GM23248 (cell line): ENCODE measurements at places on chromosomes 2 and 18. TPM values are rescaled to one million over a fixed set of nuclear protein-coding genes. Genes with fewer than 3 reads are reported as not detected.

The LAMA1 gene
- 5.4 and 6.2 TPM in 2 replicates for total RNA-seq

DNA sequence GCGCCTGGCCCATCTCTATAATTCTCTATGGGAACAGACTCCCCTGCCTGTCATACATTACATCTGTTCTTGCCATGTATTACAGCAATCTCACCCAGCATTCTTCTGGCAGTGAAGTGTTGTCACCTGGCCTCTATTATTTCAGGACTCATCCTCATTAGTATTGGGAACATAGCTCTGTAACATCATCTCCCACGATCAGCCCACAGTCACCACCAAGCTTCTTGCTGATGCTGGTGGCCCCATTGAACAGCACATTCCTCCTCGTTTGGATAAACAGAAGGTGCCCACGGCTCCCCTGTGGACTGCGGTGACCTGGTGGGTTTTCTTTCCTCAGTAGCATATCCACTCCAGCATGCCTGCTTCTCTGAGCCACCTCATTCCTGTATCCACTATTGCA, 21.5 kb downstream of the CHCHD5 start:
- no peak overlapping the region for H3K4me3 ChIP-seq
- H3K36me3 ChIP-seq, result no peaks in the 10 kb centered on the region
- no peak for DNase-seq
- H3K4me1 ChIP-seq, result peaks cover 3% of the 10 kb centered on the region

DNA sequence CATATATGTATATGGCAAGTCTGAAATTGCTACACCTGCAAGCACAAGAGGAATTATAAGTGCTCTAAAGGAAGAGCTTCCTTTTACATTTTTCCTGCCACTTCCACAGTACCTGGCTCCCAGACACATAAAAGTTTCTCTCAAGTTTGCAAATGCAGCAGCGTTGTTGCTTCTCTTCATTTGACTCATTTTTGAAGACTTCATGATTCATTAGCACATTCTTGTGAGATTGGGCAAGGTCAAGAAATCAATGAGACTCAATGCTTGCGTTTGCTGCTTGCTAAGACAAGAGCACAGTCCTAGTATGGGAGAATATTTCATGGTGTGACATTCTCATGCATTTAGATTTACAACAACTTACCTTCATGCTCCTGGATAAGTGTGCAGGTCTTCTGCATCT, 42.6 kb upstream of the PDCL3 start:
- no peaks in the 10 kb centered on the region for H3K36me3 ChIP-seq
- H3K4me1 ChIP-seq, result no peaks in the 10 kb centered on the region
- H3K27ac ChIP-seq, result no peak overlapping the region
- no peak overlapping the region for H3K4me3 ChIP-seq
- H3K27me3 ChIP-seq, result peaks cover 6% of the 10 kb centered on the region; the same call in 1 of the 2 replicates
- peak; percentile 17 for DNase-seq

The GCG gene
- total RNA-seq, result not detected in 2 replicates

DNA sequence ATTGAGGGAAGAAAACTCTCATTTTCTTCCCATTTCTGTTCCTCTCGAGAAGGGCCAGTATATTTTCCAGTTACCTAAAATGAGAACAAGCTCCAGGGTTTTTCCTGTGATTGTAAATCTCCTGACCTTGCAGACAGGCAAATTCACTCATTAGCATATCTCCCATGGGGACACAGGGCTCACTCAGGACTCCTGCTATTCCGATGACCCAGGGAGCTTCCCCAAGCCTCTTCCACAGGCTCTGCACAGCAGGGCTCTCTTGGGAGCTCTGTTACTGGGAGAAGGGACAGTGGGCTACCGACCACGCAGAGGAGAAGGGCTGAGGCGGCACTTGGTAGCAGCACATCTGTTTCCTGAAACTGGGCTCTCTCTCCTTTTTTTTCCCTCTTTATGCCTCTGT, 135.2 kb upstream of the CAPN13 start:
- no peak for DNase-seq
- no peak overlapping the region for H3K27ac ChIP-seq
- H3K4me3 ChIP-seq, result no peak overlapping the region
- H3K27me3 ChIP-seq, result no peaks in the 10 kb centered on the region
- no peaks in the 10 kb centered on the region for H3K4me1 ChIP-seq

The ANKRD53 gene
- total RNA-seq, result not detected in 2 replicates

- no peaks in the 10 kb centered on the region for H3K27me3 ChIP-seq
- peak overlapping the region; percentile 96 for H3K27ac ChIP-seq
- no peak overlapping the region for H3K4me3 ChIP-seq
- peak; percentile 75 for DNase-seq
- no peaks in the 10 kb centered on the region for H3K36me3 ChIP-seq
These were observed 188.7 kb upstream of the COL3A1 start for GRCh38 chr2:188785490-188785889.

DNA sequence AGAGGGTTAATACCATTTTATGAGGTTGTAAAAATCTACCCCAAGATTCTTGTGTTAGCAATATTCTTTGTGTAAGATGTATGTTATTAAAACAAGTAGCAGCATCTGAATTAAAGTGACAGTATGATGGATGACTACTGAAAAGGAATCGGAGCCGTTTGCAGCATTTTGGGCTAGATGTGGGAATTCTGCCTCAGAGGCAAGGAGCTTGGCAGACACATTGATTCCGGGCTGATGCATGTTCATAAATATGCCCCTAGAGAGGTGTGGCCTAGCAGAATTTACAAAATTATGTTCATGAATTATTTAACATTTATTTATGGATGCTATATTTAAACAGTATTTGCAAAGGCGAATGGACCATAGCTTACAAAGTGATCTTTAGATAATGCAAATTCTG, 389.0 kb upstream of the ETAA1 start:
- peak; percentile 2 for DNase-seq
- no peak overlapping the region for H3K27ac ChIP-seq
- no peaks in the 10 kb centered on the region for H3K4me1 ChIP-seq
- H3K36me3 ChIP-seq, result no peaks in the 10 kb centered on the region
- H3K4me3 ChIP-seq, result no peak overlapping the region
- no peaks in the 10 kb centered on the region for H3K27me3 ChIP-seq

The LRRC30 gene
- total RNA-seq, result not detected in 2 replicates
